ENCODE measurements at places on chromosomes 3 and 15.

GRCh38 chr15:84398763-84399701 is 163.5 kb downstream of the GOLGA6L4 start:
- no peak for DNase-seq

- DNase-seq = peak; percentile 56
Measured at GRCh38 chr3:138875754-138876664, 41.3 kb upstream of the PIK3CB start.

DNA sequence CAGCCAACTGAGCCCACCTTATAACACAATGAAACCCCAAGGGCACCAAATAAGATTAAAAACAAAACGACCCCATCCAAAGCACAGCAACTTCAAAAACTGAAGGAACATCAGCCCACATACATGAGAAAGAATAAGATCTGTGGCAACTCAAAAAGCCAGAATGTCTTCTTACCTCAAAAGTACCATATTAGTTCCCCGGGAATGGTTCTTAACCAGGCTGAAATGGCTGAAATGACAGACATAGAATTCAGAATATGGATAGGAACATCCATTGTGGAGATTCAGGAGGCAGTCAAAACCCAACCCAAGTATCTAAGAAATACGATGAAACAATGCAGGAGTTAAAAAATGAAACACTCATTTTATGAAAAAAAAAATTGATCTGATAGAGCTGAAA is 222.3 kb downstream of the SCAPER start:
- no peak for DNase-seq

- peak; percentile 100 for DNase-seq
Measured at GRCh38 chr15:63497642-63498467, 6.5 kb upstream of the USP3 start.
